ENCODE measurements at places on chromosomes 6 and 20.

DNA sequence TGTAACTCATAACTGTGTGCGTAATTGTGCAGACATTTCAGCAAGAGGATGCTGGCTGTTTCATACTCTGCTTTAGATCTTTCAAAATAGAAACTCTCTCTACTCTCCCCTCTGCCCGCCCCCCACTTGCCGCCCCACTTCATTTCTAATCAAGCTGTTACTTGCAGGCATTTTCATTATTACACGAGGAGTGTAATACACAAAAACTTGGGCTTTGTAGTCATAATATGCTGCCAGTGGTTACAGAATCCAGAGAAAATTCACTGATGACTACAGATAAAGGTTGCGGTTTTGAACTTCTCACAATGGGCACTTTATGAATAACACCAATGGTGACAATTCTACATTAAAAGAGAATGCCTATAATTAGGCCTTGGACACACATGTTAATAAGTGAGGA lies 194.0 kb upstream of the POU3F2 start:
- DNase-seq, result no peak

DNA sequence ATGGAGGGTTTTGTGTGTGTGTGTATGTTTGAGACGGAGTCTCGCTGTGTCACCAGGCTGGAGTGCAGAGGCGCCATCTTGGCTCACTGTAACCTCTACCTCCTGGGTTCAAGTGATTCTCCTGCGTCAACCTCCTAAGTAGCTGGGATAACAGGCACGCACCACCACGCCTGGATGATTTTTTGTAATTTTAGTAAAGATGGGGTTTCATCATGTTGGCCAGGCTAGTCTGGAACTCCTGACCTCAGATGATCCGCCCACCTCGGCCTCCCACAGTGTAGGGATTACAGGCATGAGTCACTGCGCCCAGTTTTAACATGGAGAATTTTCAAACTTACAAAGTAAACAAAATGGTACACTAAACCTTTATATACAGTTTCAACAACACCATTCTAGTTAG lies 22.8 kb downstream of the AMD1 start:
- DNase-seq, result no peak

DNA sequence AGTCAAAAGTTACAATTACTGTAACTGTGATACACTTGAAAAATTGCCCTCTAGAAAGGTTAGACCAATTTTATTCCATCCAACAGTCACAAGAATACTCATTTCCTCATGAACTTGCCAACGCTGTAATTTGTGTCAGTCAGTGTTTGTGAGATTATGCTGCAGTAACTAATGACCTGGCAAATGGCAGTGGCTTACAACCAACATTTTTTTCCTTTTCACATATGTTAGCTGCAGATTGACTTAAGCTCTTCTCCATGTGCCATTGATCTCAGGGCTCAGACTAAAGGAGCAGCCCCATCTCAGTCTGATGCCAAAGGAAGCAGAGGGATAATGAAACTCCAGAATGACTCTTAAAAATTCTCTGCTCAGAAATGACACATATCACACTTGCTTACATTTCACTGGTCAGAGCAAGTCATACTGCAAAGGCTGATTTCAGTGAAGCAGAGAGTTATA lies 92.3 kb upstream of the ELOVL5 start:
- no peak for DNase-seq

DNA sequence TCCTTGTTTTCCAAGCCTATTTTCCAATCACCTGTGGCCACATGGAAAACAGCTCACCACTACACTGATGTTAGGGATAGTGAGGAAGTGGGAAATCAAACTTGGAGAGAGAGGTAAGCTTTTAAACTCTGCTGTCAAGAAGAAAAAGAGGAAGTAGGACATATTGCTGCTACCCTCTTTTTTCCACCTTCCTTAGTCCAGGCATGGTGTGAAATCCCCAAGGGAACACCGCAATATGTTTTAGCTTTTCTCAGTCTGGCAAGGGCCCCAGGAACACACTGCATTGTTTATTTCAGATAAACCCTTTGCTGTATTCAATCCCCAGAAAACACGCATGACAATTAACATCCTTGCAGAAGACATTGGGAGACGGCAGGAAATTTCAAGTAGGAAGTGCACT lies 61.3 kb downstream of the HS3ST5 start:
- DNase-seq, result no peak

GRCh38 chr6:25363427-25363826 lies 84.3 kb downstream of the CARMIL1 start:
- no peak for DNase-seq

DNA sequence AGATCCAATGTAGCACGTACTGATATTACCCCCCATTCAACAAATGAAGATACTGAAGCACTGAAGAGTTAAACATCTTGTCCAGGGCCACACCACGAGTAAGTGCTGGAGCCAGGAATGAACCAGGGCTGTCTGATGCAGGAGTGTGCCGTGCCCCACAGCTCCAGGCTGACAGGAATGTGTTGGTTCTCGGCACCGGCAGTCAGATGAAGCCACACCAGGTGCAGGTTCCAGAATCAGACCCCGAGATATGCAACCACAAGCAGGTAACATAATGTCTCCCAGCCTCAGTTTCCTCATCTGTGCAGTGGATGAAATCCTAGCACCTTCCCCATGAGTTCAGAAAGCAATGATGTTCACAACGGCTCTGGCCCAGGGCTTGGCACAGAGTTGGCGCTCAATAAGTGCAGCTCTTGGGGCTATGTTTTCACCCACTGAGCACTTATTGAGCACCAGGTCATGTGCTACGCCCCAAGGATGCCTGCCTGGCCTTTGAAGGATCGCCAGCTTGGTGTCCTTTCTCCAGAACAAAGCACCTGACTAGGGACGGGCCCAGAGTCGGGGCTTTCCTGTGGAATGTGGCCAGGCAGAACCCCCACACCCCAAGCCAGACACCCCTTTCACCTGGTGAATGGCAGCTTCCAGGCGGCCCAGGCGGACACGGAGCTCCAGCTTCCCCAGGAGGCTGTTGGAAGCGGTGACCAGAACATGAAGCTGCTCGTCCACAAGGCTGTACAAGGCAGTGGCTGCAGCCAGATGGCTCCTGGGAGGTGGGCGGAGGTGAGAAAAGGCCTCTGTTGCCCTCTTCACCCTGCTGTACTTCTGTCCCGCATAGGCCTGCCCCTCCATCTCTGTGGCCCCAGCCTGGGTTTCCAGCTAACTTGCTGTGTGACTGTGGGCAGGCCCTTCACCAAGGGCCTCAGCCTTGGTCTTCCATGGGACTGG lies 41.3 kb downstream of the KIAA1755 start:
- no peak for DNase-seq

DNA sequence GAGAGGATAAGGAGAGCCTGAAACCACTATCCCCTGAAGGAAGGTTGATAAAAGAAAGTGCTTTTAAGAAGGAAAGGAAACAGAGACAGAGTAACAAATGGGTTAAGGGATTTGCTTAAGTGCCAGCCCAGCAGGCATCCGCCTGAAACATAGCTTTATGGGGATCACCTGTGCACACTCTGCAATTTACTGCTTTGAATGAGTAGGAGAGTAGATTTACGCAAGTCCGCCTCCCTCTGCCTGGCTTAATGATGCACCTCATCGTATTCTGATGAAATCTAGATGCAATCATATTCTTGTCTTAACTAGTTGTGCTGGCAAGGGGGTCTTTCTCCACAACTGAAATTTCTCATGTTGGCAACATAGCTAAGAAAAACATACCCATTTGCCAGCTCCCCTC lies 101.1 kb upstream of the ID4 start:
- DNase-seq, result no peak
